Colonic mucosa (tissue), 4 donors: ENCODE measurements at places on chromosomes 11 and 22. TPM values are rescaled to one million over a fixed set of nuclear protein-coding genes. Genes with fewer than 3 reads are reported as not detected.

CHST1 gene
- total RNA-seq: 0.54 TPM

GSC2 gene
- total RNA-seq: not detected

SCT gene
- total RNA-seq: 3.2 TPM

DNA sequence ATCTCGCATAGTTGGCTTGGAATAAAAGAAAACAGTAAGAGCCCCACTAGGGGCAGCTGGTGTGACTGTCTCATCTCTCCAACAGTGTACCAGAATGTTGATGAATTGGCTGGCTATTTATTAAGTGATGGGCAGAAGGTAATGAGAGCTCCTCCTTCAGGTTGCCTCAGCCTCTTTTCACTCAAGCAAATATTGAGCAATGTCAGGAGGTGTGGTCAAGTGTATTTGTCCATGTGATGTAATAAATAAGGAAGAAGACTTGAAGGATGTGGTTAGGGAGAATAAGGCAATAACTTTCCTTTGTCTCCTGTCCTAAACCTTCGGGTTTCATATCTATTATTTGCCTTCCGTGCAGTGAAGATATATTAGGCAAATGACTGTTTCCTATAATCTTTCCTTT is at the start of gene TCN1:
Gene TCN1 (minus strand): TSS at position 91 of the 400 bp plus-strand sequence. CDS start 17 bp downstream, at position 74.
- no peak for DNase-seq
- no peak within 1 kb of the TSS for H3K4me3 ChIP-seq
- no peak within 1 kb of the TSS for H3K27ac ChIP-seq
- H3K36me3 ChIP-seq: no peaks in the 10 kb centered on the region
